Activated CD4-positive, alpha-beta T cell treated with anti-CD3 and anti-CD28 coated beads for 24 hours (primary cell): ENCODE measurements at places on chromosomes 5 and 9.

- no peak for DNase-seq
These were observed 312.1 kb downstream of the TMEM232 start for GRCh38 chr5:110414360-110414759.

DNA sequence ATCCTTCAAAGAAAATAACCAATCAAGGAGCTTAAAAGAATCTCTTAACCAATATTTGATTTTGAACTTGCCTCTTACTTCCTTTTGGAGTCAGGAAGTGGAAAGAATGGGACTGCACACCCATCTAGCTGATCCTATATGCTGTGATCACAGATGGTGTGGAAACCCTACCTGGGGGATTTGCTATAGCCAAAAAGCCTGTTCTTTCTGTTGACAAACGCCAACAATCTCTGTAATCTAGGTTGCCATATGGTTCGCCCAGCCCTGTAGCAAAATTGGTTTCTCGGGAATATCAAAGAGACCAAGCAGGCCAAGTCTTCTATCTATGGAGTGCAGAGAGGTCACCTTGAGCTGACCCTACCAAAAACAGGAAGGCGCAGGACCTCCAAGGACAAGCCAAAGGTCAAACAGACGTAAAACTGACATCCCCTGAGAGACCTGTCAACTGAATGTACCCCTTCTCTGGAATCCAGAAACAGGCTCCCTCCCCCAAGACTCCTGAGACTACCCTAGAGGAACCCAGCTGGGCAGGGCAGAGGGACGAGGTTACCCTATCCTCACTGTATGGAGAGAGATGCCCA is 19.4 kb downstream of the NRG2 start:
- DNase-seq = no peak

GRCh38 chr5:146510559-146511125 is 5.3 kb downstream of the GPR151 start:
- no peak for DNase-seq

- DNase-seq = no peak
These were observed 32.0 kb downstream of the DAPK1 start for GRCh38 chr9:87529671-87530070.

DNA sequence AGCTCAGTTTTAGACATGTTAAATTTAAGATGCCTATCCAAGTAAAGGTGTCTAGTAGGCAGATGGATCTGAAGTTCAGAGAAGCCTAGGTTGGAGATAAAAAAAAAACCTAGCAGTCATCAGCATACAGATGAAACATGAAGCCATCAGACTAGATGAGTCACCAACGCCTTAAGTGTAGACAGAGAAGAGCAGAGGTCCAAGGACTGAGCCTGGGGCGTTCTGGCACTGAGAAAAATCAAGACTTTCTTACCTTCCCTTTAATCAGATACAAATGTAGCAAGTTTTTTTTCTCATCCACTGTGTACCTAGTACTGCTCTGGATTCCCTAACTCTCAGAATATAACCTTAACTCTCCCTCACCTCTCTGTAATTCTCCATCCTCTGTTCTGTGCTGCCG is 97.3 kb downstream of the SIL1 start:
- DNase-seq = no peak

DNA sequence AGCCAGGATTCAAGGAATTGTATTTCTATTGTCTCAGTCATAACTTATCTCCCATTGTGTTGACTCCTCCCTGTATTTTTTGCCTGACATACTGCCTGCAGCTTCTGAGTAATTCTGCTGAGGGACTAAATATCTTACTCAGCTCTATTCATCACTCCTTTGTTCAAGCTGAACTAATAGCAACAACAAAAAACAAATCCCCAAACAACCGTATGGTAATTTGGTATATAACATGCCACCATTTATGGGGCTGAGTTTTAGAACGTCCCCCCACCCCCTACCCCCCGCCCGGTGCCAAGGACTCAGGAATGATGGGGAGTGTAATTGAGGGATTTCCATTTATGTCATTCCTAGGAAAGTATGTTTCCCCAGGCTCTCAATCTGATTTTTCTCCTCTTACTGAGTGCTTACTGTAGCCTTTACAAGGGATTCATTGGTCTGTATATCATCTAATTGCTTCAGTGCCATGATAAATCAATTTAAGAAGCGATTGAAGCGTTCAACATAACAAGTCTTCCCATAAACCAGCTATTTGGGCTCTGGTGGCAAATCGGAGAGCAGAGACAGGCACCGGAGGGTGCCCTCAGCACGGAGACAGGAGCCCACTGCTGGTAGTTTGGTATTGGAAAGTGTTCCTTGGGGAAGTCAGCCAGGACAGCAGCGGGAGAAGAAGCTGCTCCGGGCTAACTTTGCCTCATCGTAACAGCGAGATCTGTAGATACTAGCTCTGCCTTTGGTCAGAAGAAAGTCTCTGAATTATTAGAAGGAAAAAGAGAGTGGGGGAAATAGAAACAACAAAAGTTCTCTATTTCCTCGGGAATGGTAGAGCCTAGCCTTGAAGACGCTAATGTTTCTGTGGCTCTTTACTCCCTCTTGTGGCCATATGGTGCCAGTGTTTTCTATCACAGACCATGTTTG is 40.7 kb upstream of the HSD17B4 start:
- no peak for DNase-seq

DNA sequence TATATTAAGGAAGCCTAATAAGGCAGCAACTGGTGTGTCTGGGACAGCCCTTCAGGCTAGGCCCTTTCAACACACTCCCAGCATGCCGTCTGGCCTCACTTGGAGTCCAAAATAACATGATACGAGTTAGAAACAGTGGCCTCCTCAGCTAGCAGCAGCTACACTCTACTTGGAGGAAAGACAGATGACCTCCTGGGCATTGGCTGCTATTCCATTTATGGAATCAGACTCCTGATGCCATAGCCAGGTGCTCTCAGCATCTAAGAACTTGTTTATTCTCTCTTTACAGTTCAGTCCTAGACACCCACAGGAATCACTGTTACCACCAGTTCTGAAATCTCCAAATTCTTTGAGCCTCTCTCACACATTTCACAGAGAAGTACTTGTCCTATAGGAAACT is 31.8 kb downstream of the RUSC2 start:
- no peak for DNase-seq

DNA sequence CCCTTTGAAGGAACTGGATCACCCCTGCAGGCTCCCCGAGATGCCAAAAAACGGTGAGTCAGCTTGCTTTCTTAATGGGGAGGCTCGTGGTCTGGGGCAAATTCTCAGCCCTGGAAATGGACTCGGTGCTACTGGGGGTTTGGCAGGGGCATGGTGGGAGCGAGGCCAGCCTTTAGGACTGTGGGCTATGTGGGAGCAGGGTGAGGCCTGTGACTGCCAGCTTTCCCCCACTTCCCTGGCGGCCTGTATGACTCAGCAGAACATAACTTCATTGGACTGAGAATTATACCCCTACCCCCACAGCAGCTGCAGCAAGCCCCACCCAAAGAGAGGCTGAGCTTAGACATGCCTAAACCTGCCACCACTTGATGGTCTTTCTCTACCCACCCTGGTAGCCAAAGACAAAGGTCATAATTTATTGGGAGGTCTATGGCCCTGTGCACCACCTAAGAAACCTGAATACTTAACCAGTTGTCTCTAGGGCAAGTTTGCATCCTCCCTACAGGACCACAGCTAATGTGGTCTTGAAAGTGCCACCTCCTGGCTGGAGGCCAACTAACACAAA is 325.3 kb downstream of the TLE1 start:
- DNase-seq = no peak

- DNase-seq = no peak
These were observed 50.1 kb downstream of the SLC1A3 start for GRCh38 chr5:36656556-36656955.

DNA sequence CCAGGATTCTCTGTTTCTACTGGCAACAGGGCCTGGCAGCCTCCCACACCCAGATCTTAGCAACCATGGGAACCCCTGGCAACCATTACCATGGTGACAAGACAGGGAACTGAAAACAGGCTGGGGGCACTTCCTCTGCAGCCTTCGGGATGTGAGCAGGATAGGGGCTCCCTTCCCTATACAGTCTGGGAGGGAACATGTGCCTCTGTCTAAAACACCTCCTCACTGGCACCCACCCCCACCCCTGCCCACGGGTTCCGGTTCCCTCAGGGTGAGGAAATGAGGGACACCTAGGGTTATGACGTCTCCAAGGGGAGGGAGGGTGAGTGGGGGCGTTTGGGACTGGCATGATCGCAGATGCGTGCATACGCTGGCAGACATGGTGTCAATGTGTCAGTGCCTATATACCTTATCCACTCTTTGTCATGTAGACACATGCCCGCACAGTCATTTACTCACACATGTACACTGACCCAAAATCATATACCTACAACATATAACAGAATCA is 3.0 kb upstream of the DNAJB5 start:
- DNase-seq = no peak

GRCh38 chr9:90645721-90646120 is 3.1 kb upstream of the DIRAS2 start:
- DNase-seq = no peak

DNA sequence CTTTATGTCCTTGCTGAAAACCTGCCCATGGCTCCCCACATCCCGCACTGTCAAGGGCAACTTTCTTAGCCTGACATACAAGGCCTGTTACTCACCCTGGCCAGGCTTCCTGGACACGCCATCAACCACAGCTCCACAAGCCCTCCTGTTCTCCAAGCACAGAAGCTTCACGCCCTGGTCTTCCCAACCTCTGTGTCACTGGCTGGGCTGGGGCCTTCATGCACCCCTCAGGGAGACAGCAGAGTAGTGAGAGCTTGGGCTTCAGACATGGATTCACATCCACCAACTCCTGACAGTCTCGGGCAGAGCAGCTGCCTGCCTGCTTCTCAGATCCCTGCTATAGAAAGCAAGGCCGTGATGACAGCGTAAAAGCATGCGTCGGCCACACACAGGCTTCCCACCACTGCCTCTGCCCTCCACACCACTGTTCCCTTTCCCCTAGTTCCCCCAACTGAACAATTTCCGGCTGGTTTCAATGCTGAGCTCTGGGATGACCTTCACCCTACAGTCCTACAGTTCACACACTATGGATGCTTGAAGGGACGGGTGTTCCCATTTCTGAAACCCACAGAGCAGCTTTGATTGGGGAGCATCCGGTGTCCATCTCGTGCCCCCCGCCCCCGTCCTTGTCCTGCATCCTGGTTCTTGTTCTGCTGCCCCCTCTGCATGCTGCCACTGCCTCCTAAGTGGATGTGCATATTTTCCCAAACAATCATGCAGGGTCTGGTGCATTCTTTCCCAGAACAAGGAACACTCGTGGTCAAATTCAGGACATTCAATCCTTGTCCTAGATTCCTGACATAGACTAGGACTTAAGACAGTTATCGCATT is 33.4 kb upstream of the ADAMTS2 start:
- DNase-seq = no peak

DNA sequence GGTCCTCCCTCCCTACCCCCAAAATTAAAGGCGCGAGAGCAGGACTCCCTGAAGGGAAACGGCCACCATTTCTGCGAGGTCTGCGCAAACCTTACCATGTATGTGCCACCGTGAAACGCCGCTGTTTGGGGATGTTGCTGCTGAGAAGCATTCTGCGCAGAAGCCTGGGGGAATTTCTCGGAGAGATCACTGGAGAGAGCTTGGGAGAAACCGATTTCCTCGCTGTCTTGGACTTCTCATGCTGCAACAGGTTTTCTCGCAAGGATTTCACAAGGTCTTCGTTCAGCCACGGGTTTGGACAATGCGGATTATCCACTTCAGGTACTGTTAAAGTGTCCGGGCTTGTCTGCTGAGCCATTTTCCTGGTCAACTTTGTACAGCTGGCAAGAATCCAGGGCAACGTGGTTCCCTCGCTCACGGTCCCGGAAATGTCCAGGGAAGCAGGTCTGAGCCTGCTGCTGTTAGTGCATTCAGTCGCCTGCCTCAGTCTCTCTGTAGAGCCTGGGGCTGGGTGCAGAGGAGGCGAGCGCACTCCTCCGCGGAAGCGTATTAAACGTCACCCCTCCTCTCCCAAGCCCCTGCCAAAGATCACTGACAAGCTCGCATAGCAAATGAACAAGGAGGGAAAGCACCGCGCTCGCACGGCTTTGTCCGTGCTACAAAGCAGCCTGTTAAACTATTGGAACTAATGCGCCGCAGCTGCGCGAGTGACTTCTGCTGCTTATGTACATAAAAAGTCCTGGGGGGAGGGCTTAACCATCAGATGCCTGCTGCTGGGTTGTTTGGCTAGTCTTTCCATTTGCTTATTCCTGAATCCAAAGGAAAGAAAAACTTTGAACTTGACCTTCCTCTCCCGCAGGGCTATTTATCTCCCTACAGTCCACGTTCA is 125.1 kb downstream of the PDE4D start:
- no peak for DNase-seq

DNA sequence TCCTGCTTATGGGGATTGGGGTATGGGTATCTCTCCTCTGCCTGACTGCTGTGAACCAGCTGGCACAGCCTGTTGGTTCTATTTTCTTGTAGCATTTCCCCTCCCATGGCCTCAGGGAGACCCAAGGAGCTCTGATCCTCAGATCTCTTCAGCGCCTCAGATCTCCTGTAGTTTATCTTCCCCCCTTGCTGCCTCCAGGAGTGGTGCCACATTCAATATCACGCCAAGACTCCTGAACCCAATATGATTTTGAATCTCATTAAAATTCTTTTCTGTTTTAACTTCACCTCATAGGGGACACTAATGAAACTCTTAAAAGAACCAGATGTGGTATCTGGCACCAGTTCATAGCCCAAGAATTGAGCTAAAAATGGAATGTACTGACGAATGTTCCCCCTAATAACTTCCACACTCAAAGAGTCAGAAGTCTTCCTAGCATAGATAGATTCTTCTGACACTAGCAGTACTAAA is 59.6 kb upstream of the LIFR start:
- no peak for DNase-seq

DNA sequence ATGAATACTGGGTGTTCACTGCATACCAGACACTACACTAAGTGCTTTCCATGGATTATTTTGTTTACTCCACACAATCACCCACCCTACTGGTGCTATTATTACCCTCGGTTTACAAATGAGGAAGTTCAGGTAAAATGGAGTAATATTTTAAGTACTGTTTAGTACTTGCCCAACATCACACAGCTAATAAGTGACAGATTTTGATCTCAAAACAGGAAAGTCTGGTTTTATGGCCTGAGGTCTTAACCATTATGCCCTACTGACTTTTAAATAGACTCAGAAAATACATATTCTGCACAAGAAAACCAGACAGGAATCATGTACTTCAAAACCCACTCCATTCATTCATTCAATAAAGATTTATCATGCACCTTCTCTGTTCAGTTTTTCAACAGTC is 431.0 kb upstream of the TLE4 start:
- DNase-seq = no peak

- DNase-seq = no peak
These were observed 74.8 kb downstream of the MACIR start for GRCh38 chr5:103333376-103333775.

DNA sequence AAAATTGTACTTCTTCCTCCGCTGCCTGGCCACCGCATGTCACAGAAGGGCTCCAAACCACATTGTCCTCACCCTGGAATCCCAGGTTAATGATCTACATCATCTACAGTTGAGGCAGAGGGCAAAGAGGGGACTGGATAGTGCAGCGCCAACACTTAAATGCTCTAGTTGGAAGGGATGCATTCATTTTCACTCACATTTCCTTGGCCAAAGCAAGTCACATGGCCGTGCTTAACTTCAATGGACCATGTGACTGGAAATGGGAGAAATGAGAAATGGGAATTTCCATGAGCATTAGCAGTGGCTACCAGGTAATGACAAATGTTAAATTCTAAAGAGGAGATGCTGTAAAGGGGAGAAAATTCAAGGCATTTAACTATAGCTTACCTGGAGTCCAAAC is 13.3 kb upstream of the GNAQ start:
- no peak for DNase-seq
